ENCODE measurements at places on chromosomes 16 and 17. TPM values are rescaled to one million over a fixed set of nuclear protein-coding genes. Genes with fewer than 3 reads are reported as not detected.
A peak's percentile ranks its signal among the peaks of the same experiment; 100 is the strongest.

DNA sequence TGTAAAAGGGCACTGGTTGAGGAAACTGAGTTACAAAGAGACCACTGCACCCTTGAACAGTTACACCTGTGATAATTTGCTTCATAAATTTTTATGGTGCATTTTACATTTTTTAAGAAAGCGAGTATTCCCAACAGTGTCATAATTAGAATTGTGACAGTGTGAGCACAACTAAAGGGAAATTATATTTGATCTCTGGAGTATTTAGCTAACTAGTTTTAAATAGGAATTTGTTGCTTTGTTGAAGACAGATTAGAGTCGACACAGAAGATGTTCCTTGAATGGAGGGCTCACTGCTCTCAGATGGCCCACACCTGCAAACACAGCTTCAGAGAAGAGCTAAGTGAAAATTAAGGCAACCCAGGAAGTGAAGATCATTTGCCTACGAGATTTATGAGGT, 555.0 kb upstream of the GOT2 start:
- no peak for DNase-seq

The HOXB13 gene
- not detected for total RNA-seq

The TBC1D28 gene
- total RNA-seq = not detected

DNA sequence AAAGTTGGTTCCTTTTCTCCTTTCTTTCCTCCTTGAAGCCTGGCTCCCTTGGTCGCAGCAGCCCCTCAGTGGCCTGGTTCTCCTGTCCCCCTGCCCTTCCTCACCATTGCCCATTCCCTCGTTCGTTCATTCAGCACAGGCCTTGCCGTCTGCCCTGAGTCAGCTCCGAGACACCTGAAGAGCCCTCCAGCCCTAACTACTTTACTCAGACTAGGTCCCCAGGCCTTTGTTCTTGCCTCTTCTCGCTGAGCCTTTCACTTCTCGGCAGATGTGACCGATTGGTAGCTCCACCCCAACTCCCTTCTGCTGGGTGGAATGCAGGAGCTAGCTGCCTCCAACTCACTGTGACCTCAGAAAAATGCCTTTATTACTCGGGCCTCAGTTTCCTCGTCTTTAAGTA, 7.0 kb upstream of the ADAM11 start:
- DNase-seq = no peak

- DNase-seq = no peak
Measured at GRCh38 chr17:4134721-4135120, 8.1 kb downstream of the ZZEF1 start.

GRCh38 chr16:51327001-51327400, 175.9 kb upstream of the SALL1 start:
- DNase-seq = no peak

The ZG16 gene
- not detected for total RNA-seq

GRCh38 chr17:77844681-77845080, 113.8 kb upstream of the TNRC6C start:
- no peak for DNase-seq

The C16orf46 gene
- not detected for total RNA-seq

The BAIAP3 gene
- 0.83 TPM for total RNA-seq

The ATF7IP2 gene
- total RNA-seq = 38.1 TPM

DNA sequence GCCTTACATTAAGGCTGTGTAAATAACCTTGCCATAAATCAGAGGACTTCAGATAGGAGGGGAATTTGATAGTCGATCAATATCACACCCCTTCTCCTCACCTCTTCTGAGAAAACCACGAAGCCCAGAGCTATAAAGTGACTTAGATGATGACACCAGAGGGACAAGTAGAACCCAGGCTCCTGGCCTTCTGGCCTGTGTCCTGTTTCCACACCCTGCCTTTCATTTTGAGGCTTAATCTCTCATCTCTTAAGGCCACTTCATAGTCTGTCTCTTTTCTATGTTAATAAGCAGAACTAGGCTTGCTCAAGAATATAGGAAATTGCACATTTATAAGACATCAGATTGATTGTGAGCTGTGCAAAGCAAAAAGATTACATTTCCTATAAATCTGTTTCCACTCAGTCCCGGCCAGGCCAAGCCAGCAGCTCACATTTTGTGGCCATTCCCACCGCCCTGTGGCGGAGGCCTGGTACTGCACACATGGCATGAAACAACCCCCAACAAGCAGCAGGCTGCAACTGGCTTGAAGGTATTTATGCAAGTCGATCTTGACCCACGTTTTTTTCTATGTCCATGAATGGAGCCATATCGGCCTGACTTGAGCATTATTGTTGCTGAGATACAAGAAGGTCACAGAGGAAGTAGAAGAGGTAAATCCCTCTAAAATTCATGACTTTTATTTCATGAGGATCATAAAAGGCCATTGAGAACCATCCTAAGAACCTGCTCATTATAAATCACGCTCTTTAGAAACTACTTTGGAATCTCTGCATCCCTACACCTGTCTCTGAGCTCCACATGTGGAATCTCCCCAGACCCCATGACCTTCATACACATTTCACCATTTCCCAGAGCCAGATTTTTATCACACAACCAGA, 93.7 kb downstream of the PMP22 start:
- peak; percentile 21 for DNase-seq

DNA sequence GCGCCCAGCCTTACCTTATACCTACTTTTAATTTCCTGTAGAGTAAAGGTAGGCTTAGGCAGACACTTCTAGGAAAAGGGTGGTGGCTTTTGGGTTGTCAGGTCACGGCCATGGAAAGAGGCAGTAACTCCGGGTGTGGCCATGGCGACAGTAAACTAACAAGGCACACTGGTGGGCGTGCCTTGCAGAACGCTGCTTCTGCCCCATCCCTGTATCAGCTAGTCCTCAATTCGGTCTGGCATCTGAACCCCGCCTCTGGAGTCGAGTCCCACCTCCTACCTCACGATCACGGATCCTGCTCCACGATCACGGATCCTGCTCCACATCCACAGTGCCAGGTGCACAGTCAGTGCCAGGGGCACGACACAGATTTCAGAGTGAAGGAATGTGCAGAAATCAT, 5.6 kb downstream of the ADCY9 start:
- no peak for DNase-seq

The SULT1A4 gene
- total RNA-seq = 2.9 TPM

DNA sequence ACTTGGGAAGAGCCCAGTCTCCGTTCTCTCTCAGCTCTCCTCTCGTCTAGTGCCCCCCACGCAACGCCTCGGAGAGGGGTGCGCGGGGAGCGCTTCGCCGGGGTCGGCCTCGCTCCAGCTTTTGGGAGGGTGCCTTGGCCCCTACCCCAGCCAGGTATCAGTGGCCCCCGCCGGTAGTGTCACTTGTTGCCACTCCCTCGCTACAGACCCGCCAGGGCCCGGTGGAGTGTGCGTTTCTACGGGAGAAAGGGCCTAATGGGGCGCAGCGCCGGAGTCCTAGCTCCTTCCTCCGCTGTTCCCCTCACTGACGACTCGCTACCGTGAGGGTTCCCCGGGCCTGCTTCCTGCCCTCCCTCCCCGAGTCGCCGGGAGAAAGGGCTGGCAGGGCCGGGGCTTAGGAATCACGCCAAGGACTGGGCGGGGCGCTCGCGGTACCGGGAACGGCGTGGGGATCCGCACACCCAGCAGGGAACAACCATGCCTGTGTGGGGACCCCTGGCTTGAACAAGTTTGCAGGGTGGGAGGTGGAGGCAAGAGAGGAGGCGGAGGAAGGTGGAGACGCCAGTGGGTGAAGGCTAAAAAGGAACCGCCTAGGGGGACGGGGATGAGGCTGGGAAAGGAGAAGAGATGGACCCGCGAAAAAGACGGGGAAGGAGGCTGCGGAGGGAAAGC, 997 bp upstream of the CDH11 start:
- no peak for DNase-seq

GRCh38 chr17:66570447-66571195, 264.3 kb upstream of the CACNG5 start:
- DNase-seq = no peak

GRCh38 chr17:19867079-19867328, 732 bp downstream of the ULK2 start:
- peak; percentile 52 for DNase-seq

The STUB1 gene
- total RNA-seq = 68.7 TPM

GRCh38 chr17:49456183-49456965, 38.7 kb upstream of the NGFR start:
- DNase-seq = no peak

The HBA2 gene
- 0.40 TPM for total RNA-seq

The GRAP gene
- 39.2 TPM for total RNA-seq

- DNase-seq = no peak
Measured at GRCh38 chr17:5950878-5951277, 119.3 kb upstream of the WSCD1 start.

GRCh38 chr17:45031231-45032173, 19.9 kb downstream of the DCAKD start:
- no peak for DNase-seq

The PIK3R6 gene
- total RNA-seq = 6.2 TPM

GRCh38 chr16:83651871-83652270, 155.9 kb upstream of the HSBP1 start:
- DNase-seq = no peak

DNA sequence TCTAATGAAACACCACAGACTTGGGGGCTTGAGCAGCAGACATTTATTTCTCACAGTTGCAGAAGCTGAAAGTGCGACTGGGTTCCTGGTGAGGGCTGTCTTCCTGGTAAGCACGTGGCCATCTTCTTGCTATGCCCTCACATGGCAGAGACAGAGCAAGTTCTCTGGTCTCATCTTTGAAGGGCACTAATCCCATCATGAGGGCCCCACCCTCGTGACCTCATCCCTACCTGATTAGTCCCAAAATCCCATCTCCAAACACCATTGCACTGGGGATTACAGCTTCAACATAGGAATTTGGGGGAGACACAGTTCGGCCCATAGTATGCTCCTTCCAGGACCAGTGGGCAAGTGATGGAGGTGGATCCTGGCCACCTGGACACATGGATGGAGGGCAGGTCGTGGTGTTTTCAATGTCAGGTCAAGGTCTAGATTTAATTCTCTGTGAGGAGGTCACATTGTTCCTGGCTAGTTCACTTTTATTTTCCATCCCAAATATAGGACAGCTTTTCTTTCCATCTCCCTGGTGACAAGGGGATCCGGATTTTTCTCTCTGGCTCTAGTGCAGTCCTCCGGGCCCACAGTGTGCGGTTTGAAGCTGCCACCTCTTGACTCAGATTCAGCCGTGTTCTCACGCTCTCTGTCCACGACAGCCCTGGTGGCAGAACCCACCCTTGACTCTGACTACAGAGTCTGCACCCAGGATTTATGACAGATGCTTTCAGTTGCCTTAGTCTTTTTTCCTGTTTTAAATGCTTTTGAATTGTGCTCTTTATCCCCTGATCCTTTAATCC, 160.5 kb upstream of the NOL11 start:
- DNase-seq = no peak

- DNase-seq = peak; percentile 39
Measured at GRCh38 chr17:732902-733720, 715 bp downstream of the TLCD3A start.

Data from activated CD4-positive, alpha-beta T cell treated with anti-CD3 and anti-CD28 coated beads, Interleukin-2, amount 10 ng/mL, durations not matched to agents 7 days and 5 days (primary cell).